ENCODE measurements at places on chromosomes 2 and 18.

DNA sequence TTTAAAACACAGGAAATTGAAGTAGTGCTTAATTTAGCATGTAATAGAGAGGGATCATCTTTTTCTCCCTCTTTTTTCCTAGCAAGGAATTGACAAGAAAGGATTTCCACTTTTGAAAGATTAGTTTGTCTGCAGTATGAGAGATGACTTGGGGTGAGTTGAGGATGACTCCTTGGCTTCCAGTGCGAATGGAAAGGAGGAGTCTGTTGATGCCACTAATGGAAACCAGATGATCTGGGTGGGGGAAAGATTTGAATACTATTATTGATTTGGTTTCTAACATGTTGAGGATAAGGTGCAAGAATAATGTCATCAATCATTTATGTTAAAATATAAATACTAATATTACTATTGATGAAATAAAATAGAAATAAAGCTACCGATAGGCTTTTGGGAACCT is 205.4 kb downstream of the PPP1R1C start:
- DNase-seq = no peak

GRCh38 chr18:45488645-45489044 is 126.6 kb upstream of the SLC14A2 start:
- DNase-seq = no peak

DNA sequence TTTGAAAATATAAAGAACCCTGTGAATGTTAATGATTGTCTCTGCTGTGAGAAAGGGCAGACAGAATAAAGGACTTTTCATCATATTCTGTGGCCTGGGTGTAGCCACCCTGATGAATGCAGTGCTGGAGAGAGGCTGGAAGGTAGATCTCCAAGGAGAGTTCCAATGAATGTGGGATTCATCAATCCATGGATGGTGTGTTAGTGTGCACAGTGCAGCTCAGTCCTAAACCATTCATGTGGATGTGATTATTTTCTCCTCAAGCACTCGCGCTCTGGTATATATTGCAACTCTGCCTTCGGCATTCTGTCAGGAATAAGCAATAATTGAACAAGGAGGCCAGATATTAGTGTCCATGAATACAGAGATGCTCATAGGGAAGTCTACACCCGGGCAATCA is 47.1 kb downstream of the LRRTM1 start:
- DNase-seq = no peak

GRCh38 chr2:102258386-102259074 is 52.8 kb upstream of the IL1RL1 start:
- no peak for DNase-seq

DNA sequence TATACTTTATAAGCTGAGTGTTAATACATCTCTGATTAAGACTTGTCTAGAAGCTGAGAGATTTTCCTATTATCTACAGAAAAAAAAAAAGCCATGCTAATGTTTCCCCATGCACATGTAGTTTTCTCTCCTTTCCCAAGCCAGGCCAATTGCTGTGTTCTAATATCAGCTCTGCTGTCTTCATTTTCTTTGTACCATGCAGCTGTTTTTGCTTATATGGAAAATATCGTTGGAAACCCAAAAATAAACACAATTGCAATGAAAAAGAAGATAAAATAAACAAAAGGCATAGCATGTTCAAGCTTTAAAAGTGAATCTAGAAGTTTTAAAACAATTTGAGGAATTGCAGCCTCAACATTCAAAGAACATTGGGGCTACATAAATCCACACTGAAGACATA is 817.4 kb upstream of the ACVR2A start:
- DNase-seq = no peak

GRCh38 chr2:175574069-175574468 is 392.6 kb upstream of the ATP5MC3 start:
- DNase-seq = no peak

GRCh38 chr18:26487437-26487836 is 60.9 kb downstream of the KCTD1 start:
- no peak for DNase-seq

- no peak for DNase-seq
Observed at GRCh38 chr18:49020129-49020528, 69.4 kb upstream of the SMAD7 start.

GRCh38 chr18:2880473-2880872 is 33.7 kb downstream of the EMILIN2 start:
- no peak for DNase-seq

DNA sequence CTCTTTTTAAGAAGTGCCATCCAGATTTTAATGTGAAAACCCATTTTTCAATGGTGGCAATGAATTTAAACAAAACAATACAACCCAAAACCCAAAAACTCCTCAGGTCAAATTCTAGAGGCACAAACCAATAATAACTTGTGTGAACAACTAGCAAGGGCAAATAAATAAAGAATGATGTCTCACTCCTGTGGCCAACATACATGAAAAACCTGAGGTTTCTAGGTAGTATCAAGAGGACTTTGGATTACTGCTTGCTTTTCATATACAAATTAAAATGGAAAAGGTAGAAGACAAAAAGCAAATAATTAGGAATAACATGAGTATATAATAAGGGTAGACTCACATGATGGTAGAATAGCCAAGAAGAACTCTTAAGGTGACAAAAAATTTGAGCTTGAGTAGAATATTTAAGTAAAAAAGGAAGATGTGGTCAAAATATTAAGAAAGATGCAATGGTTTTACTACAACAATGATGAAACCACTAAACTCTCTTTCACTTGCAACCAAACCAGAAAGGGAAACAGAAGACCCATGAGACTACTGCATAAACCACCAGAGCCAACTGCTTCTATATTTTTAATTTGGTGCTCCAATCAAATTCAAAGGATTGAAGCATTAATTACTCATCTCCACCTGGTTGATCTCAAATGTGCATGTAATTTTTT is 53.5 kb downstream of the DARS1 start:
- DNase-seq = no peak

GRCh38 chr18:43931439-43931838 is 654.1 kb upstream of the SYT4 start:
- no peak for DNase-seq

DNA sequence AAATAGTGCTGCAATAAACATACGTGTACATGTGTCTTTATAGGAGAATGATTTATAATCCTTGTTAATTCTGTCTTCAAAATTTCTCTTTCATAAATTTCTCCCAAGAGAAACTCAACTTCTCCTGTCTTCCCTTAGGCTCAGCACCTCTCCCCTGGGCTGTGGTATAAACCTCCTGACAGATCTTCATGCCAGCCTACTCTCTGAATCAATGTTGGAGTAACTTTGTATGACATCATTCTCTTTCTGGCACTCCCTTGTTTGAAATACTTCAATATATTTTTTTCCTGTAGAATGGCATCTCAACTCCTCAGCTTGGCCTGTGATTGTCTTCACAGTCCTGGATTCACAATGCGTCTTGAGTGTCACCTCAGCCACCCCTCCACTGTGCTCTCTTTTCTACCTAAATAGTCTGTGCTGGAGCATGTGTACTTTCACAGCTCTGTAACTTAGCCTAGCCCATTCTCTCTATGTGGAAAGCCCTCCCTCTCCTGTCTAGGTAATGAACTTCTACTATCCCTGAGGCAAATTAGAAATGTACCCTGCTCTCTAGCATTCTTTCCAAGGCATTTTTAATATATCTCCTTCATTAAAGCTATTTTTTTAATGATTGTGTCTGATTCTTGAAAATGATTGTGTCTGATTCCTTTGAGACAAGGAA is 649.9 kb upstream of the FANCL start:
- DNase-seq = no peak

- DNase-seq = peak; percentile 1
Observed at GRCh38 chr2:50492477-50492851, 539.5 kb downstream of the NRXN1 start.

DNA sequence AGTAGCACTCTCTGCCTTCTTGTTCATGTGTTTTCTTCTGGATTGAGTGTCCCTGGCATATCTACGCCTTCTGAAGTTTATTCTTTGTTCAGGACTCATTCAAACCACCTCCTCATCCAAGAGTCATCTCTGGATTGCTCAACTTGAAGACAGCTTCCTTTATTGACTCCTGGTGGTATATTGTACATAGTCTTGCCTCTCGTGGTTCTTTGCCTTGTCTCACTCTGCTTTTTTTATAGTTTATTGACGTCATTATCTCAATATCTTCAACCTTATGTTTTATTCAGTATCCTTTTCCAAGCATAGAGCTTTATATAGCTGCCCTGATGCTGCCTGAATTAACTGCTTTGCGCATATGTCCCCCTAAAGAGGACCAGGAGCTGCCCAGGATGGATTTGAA is 161.7 kb downstream of the INSIG2 start:
- no peak for DNase-seq

DNA sequence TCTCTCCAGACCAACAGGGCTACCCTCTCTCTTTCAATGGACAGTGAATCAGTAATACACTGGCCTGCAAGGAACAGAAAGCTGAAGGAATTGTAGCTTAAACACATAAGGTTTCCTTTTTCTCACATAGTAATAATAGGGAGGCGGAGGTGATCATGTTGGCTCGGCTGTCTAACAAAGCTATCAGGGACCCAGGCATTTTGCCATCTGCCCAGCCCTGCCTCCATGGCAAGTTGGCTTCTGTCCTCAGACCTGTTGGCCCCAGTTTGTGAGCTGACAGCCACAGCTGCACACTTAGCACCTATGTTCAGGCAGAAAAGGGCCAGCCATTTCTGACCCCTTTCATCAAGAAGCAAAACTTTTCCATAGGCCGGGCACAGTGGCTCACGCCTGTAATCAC is 2.0 kb upstream of the CHRNG start:
- DNase-seq = no peak

DNA sequence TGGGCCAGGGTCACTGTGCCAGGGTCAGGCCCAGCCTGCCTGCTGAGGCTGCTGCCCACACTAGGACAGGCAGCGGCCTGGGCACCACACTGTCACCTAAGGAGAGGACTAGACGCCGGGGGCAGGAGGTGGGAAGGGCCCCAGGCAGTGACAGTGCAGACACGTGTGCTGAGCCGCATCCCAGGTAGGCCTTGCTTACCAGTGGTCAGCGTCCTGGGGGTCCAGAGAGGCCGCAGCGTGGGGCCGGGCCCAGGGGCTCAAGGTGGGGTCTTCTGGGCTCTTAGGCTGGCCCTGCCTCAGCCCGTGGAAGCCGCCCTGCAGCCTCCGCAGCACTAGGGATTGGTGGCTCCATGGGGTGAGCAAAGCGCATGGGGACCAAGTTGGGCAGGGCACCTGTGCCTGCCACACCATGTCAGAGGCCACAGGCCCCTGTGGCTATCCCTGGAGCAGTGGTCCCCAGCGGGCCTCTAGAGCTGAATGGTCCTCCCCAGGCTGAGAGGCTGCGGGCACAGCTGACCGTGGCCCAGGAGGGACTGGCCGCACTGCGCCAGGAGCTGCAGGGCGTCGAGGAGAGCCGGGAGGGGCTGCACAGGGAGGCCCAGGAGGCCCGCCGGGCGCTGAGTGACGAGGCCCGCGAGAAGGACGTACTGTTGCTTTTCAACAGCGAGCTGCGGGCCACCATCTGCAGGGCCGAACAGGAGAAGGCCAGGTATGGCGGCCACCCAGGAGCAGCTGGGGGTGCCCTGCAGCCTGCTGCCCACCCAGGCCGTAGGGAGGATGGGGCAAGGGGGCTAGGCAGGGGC is 35.2 kb upstream of the SNED1 start:
- no peak for DNase-seq
